Right renal pelvis (tissue), 4 donors: ENCODE measurements at places on chromosomes 2 and 18. TPM values are rescaled to one million over a fixed set of nuclear protein-coding genes. Genes with fewer than 3 reads are reported as not detected.

DNA sequence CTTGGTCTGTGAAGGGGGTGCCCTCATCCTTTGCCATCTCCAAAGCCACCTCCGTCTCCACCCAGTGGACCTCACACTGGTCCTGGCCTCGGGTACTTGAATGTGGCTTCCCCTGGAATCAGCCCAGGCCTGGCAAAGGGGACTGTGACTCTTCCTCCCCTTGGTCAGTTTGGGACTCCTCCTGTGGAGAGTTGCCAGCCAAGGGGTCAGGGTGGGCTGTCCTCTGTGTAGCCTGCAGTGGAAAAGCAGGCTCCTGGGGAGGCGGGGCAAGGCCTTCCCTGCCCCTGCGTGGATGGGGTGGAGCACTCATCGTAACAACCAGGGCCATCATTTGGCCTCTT lies 59.8 kb downstream of the INHBB start:
- DNase-seq = no peak

DNA sequence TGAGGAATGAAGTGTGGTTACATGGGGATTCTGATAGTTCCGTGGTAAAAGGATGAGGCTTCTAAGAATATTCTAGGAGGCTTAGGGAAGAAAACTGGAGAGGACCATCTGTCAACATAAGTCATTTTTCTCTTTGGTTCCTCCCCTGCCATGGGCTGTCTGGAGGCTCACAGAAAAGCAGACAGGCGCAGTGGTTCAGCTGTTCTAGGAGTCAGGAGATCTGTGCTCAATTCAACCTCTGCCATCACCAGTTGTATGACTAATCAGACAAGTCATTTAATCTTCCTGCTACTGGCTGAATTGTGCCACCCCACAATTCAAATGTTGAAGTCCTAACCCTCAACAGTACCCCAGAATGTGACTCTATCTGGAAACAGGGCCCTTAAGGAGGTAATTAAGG lies 36.4 kb downstream of the ADAM17 start:
- no peak for DNase-seq

DNA sequence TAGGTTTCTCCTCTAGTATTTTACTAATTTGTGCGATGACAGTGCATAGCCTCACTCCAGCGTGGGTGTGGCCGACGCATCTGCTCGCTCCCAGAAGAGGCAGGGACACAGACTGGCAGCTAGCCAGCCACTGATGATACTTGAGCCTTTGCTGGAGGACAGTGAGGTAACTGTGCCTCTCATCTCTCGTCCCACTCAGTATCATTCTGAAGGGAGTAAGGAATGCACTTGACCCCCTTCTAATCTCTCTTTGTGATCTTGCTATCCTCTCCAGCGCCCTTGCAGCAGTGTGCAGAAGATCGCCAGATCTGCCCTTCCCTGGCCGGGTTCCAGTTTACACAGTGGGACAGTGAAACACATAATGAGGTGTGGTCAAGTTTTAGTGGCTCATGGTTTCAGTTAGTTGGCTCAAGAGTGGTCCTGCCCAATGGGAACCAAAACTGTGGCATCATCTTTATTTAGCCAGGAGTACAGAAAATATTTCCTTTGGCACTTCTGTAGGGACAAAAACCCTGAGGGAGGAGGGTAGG lies 17.5 kb downstream of the NCAPH start:
- DNase-seq = no peak

DNA sequence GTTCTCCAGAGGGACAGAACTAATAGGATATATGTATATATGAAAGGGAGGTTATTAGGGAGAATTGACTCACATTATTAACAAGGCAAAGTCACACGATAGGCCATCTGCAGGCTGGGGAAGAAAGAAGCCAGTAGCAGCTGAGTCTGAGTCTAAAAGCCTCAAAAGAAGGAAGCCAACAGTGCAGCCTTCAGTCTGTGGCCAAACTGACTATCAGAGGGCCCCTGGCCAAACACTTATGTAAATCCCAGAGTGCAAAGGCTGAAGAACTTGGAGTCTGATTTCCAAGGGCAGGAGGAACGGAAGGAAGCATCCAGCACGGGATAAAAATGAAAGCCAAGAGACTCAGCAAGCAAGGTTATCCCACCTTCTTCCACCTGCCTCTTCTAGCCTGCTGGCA lies 108.0 kb upstream of the LDLRAD4 start:
- no peak for DNase-seq

The EFR3B gene
- 5.9 TPM for polyA plus RNA-seq

GRCh38 chr2:47490406-47490805 lies 87.5 kb downstream of the MSH2 start:
- no peak for DNase-seq

GRCh38 chr2:218295029-218295428 lies 2.7 kb upstream of the TMBIM1 start:
- DNase-seq = no peak

DNA sequence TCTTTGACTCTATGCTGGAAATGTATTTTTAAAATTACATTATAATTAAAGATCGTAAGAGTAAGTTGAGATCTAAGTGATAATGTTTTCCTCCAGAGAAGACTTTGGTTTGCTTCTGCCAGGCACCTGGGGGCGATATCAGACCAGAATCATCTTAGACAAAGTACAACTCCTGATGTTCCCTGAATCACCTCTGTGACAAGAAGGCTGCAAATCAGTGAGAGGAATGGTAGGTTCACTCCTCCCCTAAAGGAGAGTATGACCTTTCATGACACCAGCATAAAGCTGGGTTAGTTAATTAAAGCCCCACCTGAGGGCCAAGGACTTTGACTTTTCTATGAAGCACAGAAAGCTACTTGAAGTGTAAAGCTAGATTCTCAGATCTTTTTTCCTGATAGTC lies 114.4 kb upstream of the DTNA start:
- DNase-seq = no peak

DNA sequence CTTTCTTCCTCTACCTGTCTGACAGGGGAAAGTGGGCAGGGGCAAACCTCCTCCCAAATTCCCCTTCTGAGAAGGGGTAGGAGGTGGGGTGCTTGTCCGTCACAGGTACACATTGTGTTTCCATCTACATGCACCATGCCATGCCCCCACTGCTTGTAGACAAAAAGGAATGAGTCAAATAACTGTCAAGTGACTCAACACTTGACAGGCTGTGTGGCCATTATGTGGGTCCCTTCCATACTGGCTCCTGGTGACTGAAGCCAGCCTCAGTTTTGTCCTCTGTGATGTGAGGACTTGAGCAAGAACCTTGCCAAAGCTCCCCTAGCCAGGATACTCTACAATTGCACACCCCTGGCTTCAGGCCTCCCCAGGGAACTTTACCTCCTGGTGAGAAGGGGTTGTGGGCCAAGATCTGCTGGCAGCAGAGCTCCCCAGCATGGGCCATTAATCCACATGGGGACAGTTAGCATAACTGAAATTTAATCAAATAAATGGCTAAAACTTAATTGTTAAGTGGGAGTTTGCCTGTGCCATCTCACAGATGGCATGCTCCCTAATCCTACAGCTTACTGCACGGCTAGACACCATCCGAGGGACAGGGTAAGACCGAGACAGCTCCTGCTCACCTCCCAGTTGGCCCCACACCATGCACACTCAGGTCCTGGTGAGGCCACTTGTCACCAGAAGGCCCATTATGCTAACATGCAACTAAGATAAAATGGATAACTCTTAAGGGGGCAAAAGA lies 140.2 kb downstream of the BCL11A start:
- DNase-seq = no peak

- no peak for DNase-seq
Measured at GRCh38 chr2:238928520-238929241, 80.8 kb downstream of the TWIST2 start.

- no peak for DNase-seq
Measured at GRCh38 chr18:69763002-69763401, 184.7 kb downstream of the CD226 start.

The SRD5A2 gene
- 0.10 TPM for polyA plus RNA-seq

DNA sequence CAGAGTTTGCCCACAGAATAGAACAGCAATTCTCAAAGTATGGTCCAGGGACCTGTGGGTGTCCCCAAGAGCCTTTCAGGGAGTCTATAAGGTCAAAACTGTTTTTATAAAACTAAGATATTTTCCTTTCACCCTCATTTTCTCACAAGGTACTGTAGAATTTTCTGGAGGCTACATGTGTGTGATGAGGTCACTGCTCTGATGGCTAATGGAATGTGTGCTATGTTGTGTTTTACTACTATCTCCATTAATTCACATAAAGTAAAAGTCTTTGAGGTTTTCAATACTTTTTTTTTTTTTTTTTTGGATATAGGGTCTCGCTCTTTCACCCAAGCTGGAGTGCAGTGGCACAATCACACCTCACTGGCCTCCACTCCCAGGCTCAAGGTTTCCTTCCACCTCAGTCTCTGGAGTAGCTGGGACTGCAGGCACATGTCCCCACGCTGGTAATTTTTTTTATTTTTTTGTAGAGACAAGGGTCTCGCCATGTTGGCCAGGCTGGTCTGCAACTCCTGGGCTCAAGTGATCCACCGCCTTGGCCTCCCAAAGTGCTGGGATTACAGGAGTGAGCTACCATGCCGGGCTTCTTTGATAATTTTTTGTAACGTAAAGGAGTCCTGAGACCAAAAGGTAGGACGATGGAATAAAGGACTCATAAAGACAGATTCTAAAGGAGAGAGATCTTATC lies 1.8 kb downstream of the TRABD2A start:
- DNase-seq = no peak

The CXCR1 gene
- 0.08 TPM for polyA plus RNA-seq

The SLC4A5 gene
- 3.1 TPM for polyA plus RNA-seq

The MYO3B gene
- 9.5 TPM for polyA plus RNA-seq

DNA sequence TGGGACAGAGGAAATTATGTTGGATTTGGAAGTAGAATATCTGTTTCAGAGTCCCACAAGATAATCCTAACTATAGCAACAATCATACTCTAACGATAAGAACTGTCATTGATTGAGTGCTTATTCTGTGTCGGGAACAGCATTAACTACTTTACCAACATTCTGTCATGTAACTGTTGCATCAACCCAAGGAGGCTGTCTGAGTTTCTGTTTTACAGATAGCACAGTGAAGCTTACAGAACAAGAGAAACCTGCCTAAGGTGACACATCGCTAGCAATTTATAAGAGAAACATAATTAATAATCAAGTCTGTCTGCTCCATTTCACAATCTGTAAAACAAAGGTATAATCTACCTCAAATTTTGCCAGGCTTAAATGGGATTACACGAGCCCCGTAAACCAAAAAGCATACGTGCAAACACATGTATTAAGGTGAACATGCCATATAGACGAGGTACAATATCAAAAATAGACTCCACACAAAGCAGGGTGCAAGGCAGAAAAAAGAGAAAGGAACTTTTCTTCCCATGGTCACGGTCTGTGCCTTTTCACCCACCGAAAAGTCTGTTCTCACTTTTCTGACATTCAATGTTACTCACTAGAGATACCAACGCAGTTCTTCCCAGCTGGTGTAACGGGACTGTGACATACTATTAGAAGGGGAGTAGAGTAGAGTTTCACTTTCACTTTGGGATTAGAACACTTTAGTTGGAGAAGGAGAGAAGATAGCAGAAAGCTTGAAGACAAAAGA lies 37.2 kb upstream of the SLC8A1 start:
- no peak for DNase-seq

DNA sequence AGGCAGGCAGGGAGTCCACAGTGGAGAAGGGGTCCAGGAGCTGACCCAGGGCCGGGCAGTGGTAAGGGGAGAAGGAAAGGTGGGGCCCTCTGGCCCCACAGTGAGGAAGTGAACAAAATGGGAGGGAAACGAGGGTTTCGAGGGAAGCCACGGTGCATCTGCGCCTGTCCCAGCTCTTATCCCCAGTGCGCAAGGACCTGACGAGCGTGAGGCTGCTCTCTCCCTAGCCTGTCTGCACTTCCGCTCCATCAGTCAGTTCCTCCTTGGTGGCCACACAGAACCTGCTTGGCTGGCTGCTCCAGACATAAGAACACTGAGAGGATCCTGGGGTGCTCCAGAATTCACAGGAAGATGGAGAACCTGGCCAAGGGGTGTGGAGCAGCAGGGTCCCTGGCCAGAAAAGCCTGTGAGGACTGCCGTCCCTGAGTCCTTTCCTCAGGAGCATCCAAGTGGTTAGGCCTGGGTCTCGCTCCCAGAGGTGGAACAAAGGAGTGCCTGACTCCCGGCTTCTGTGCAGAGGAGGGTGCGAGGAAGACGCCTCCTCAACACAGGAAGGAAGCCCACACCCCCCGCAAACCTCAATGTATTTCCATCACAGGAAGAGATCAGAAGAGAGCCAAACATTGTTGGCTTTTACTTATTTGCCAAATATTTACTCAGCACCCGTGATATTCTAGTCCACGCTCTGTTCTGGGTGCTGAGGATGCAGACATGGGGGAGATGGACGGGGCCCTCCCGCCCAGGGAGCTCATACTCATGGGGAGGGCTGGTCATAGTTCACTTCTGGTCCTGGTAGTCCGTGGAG lies 43.7 kb upstream of the SEMA4C start:
- no peak for DNase-seq
